Stimulated activated CD4-positive, alpha-beta T cell treated with anti-CD3 and anti-CD28 coated beads, Interleukin-15, amount 100 ng/mL, for 48 hours (primary cell): ENCODE measurements at places on chromosomes 2 and 18.

DNA sequence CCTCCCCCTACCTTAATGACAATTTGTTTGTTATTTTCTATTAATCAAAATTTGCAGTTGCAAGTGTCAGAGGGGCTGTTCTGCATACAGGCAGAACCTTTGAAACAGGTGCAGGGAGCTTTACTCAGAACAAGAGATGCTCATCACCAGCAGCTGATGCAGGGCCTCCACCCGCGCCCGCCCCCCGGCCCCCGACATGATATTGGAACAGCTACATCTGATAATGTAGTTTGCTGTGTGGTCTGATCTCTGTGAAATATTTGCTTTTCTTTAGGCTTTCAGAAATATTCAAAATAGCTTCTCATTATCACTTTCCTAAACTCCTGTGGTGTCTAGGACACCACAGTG, 130.0 kb downstream of the PRKCE start:
- no peak for DNase-seq

DNA sequence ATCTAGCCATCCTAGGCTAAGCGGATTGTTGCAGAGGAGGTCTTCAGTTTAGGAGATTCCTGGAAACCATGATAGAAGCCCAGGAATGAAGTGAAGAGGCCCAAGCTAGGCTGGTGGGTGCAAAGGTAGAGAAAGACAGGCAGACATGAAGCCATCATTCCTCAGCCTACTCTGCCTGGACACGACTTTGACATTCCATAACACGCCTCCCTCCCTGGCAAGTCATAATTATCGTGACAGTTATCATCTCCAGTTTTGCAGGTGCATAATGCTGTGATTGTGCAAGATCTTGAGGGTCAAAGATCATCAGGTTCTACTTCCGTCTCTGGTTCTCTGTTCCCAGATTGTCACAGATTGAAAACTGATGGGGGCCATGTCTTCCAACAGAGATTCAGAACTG, 15.2 kb upstream of the FZD5 start:
- DNase-seq, result no peak

DNA sequence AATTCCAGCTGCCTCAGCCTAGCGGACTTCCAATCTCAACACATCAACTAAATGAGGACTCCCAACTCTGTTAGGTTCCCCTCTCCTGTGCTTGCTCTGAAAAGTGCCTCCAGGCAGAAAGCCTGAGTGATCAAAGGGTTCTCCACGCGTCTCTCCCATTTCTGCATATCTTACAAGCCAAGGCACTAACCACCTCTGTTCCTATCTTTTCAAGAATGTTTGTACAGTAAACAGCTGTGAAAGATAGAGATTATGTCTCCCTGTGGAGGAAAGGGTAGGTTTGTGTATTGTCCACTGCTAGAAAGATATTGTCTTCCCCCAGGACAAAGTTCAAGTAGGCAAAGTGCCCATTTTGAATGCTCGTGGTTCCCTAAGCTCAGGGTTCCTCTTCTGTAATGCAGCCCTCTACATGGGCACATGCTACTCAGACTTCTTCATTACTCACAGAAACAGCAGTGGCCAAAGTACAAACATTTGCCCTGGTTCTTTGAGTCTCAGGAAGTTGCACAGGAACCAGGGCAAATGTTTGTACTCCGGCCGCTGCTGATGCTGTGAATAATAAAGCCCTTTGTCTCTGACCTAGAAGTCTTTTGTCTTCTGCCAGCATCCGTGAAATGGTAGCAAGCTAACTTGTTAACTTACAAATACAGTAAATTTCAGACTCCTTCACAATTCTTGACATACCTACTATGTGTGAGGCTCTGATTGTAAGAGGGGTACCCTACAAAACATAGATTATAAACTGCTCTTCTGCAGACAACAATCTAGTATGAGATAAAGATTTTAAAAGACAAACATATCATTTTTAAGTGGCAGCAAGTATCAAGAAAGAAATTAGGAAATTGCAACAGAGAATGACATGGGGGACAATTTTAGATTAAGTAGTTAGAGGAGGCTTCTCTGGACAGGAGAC, 44.5 kb downstream of the PKDCC start:
- DNase-seq, result no peak

DNA sequence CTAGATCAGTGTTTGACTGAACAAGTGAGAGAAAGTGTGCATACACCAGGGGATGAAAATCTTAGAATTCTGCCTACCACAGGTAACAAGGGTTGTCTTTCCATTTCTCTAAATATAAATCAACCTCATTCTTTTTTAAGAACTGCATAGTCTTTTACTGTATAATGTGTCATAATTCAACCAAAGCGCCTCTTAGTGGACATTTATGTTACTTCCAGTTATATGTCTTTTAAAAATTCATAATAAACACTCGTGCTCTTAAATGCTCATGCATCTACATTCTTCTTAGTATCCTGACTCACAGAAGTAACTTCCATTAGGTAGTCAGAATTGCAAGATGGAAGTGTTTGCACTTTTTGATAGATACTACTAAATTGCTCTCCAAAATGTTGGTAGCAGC, 76.2 kb downstream of the CHRNA1 start:
- DNase-seq, result no peak

- no peak for DNase-seq
Observed at GRCh38 chr2:196925051-196925767, 1.3 kb downstream of the PGAP1 start.

- DNase-seq, result no peak
Observed at GRCh38 chr2:119338826-119339561, 27.6 kb downstream of the C2orf76 start.
